Osteocyte (in vitro differentiated cells): ENCODE measurements at places on chromosomes 1 and 21.

- H3K27me3 ChIP-seq, result no peaks in the 10 kb centered on the region
- H3K36me3 ChIP-seq, result no peaks in the 10 kb centered on the region
- no peak overlapping the region for H3K4me3 ChIP-seq
- no peak for DNase-seq
Observed at GRCh38 chr1:245356891-245357585, 202.3 kb downstream of the KIF26B start.

DNA sequence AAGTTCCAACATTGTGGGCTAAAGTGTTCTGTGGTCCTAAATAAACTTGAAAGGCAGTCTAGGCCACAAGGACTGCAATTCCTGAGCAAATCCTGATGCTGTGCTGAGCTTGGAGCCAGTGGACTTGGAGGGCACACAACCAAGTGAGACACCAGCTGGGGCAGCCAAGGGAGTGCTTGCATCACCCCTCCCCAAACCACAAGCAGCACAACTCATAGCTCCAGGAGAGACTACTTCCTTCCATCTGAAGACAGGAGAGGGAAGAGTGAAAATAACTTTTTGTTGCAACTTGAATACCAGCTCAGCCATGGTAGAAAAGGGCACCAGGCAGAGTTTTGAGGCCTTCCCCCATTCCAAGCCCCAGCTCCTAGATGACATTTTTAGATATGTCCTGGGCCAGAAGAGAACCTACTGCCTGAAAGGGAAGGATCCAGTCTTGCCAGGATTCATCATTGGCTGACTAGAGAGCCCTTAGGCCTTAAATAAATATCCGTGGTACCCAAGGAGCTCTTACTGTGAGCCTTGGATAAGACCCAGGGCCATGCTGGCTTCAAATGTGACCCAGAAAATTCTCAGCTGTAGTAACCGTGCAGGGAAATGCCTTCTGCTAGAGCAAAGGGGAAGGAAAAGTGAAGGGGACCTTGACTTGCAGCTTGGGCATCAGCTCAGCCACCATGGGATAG is 35.4 kb upstream of the LRRC8B start:
- no peaks in the 10 kb centered on the region for H3K36me3 ChIP-seq
- H3K27me3 ChIP-seq, result peaks cover 23% of the 10 kb centered on the region
- no peak for DNase-seq

- DNase-seq, result no peak
- no peaks in the 10 kb centered on the region for H3K36me3 ChIP-seq
- H3K4me1 ChIP-seq, result peaks cover 8% of the 10 kb centered on the region
- no peaks in the 10 kb centered on the region for H3K27me3 ChIP-seq
- H3K4me3 ChIP-seq, result no peak overlapping the region
Observed at GRCh38 chr1:212555426-212555825, 53.1 kb upstream of the ATF3 start.

GRCh38 chr1:180544050-180544449 is 14.7 kb upstream of the OVAAL start:
- no peaks in the 10 kb centered on the region for H3K27me3 ChIP-seq
- H3K27ac ChIP-seq, result no peak overlapping the region
- no peaks in the 10 kb centered on the region for H3K36me3 ChIP-seq

DNA sequence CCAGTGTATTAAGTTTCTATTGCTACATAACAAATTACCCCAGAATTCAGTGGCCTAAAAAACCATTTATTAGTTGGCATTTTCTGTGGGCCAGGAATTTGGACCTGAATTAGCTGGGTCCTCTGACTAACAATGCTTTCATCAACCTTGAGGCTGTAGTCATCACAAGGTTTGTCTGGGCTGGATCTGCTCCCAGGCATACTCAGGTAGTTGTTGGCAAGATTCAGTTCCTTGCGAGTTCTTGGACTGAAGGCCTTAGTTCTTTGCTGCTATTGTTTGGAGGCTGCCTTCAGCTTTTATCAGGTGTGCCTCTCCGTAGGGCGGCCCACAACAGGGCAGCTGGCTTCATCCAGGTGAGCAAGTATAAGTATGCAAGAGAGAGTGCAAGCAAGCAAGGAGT is 31.4 kb upstream of the DEPDC1 start:
- peaks cover 15% of the 10 kb centered on the region for H3K27me3 ChIP-seq
- H3K4me1 ChIP-seq, result no peaks in the 10 kb centered on the region
- H3K4me3 ChIP-seq, result no peak overlapping the region

GRCh38 chr1:243944429-243945160 is 94.6 kb upstream of the AKT3 start:
- H3K36me3 ChIP-seq, result no peaks in the 10 kb centered on the region
- DNase-seq, result no peak
- H3K4me1 ChIP-seq, result peaks cover 3% of the 10 kb centered on the region
- no peaks in the 10 kb centered on the region for H3K27me3 ChIP-seq

DNA sequence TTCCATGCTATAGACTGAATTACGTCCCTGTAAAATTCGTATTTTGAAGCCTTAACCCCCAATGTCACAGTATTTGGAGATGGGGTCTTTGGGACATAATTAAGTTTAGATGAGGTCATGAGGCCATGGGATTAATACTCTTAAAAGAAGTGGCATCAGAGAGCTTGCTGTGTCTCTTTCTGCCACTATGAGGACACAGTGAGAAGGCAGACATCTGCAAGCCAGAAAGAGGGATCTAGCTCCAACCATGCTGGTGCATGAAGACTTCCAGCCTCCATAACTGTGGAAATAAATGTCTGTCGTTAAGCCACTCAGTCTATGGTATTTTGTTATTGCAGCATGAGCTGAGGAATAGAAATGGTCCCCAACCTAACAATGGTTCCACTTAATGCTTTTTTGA is 99.0 kb downstream of the LTN1 start:
- no peak overlapping the region for H3K4me3 ChIP-seq
- no peak overlapping the region for H3K27ac ChIP-seq
- H3K36me3 ChIP-seq, result no peaks in the 10 kb centered on the region
- peaks cover 40% of the 10 kb centered on the region for H3K27me3 ChIP-seq

GRCh38 chr1:116451702-116452101 is 78.7 kb downstream of the ATP1A1 start:
- peaks cover 47% of the 10 kb centered on the region for H3K4me1 ChIP-seq
- H3K27me3 ChIP-seq, result peaks cover 8% of the 10 kb centered on the region
- H3K36me3 ChIP-seq, result no peaks in the 10 kb centered on the region
- no peak for DNase-seq

DNA sequence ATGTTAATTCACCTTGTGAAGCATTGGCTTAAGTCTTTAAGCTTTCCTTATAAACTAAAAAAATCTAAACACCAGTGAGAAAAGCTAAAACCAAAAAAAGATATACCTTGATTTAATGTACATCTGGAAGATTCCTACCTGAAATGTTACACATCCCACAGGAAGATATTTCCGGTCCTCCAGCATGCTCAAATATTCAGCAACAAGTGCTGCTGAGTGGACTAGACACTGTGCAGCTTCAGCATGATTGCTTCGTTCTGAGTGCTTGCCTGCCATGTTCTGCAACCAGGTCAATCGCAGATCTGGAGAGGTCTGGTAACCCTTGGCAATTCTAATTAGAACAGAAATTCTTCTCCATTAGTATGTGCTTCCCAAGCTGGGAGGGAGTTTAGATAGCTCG is 57.3 kb downstream of the USP1 start:
- H3K27ac ChIP-seq, result no peak overlapping the region
- H3K4me3 ChIP-seq, result no peak overlapping the region
- H3K27me3 ChIP-seq, result no peaks in the 10 kb centered on the region
- H3K4me1 ChIP-seq, result no peaks in the 10 kb centered on the region
- H3K36me3 ChIP-seq, result peaks cover 52% of the 10 kb centered on the region
